ENCODE measurements at places on chromosomes 7 and 10. TPM values are rescaled to one million over a fixed set of nuclear protein-coding genes. Genes with fewer than 3 reads are reported as not detected.

- DNase-seq: no peak
Measured at GRCh38 chr7:138716889-138717288, 15.7 kb upstream of the SVOPL start.

DNA sequence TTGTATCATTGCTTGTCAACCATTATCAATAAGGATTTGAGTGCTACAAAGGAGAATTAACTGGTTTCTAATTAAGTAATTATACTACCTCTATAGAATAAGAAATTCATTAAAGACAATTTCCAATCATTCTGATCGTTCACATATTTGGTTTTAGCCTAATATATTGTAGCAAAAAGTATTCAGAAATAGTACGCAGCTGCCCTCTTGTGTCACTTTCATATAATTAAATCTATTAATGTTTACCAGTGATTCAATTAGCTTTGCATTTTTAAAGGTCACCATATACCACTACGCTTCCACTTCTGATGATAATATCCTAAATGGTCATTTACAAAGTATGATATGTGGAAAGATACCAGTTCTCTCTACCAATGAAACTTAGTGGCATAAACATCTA, 128.3 kb downstream of the NEBL start:
- DNase-seq: no peak

DNA sequence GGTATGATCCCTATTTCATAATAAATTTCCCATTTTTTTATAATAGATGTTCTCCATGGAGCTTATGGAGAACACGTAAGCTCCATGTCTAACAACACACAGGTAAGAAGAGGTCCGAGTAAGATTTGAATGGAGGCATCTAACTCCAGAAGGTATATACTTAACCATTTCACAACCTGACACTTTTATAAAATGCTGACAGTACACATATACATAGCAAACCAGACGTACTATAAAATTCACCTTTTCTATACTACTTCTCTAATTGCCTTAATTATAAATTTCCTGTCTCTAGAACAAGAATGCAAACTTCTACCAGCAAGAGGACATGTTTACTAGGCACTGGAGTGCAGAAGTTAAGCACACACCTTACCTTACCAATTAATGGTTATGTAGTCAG, 151.3 kb downstream of the DGKI start:
- no peak for DNase-seq

DNA sequence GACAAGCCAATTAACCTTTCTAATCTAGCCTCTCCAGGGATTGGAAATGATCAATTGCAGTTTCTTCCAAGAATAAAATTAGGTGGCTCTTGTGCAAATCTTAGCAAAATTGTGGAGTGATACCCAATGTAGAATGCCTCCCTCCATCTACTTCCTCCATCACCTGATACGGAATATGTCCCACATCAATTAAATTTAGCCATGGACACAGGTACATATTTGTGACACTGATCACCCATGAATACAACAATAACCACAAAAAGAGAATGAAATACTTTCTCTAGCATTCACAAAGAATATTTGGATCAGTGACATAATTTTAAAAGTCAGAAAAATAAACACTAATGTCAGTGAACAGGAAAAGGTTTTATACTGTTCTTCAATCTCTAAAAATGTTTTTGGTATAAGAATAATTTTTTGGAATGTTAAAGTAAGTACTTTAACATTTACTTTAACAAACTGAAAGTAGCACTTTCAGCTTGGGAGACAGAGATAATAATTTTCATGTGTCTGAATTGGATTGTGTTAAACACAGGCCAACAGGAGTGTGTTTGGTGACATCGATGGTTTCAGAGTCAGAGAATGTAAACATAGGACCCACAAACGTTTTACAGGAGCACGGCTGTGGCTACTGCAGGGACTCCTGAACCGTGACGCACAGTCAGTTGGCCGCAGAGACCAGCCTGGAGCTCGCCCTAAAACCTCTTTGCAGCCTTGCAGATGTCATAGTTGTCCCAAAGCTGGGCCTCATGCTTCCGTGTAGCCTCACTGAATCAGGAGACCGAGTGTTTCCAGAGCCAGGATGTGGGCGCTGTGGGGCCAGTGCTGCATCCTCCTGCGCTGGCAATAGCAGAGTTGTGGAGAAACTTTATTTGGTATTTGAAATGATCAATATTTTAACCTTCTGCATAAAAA, 7.2 kb downstream of the RBM20 start:
- DNase-seq: no peak

GRCh38 chr7:156889089-156889488, 3.9 kb downstream of the LMBR1 start:
- no peak for DNase-seq

GRCh38 chr10:14671386-14671831, 103.3 kb downstream of the FAM107B start:
- DNase-seq: no peak

DNA sequence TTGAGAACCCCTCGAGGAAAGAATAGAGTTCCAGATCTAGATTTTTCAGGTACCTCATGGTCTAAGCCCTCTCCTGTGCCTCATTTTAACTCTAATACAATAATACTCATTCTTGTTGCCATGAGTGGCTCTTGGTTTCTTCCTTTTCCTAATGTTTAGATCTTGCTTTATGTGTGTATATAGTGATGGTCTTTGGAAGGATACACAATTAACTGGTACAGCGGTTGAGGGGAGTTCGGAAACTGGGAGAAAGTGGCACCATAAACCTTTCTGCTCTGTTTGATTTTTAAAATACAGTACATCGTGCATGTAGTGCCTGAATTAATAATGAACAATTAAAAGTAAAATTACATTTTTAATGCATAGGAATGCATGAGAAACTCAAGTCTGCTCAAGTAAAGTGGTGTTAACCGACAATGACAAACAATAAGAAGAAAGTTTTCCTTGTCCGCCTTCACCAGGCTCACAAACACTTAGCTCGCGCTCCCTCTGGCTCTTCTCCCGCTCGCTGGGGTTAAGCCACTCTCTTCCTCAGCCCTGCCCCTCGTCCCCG, 386 bp upstream of the EIF4EBP2 start:
- no peak for DNase-seq

DNA sequence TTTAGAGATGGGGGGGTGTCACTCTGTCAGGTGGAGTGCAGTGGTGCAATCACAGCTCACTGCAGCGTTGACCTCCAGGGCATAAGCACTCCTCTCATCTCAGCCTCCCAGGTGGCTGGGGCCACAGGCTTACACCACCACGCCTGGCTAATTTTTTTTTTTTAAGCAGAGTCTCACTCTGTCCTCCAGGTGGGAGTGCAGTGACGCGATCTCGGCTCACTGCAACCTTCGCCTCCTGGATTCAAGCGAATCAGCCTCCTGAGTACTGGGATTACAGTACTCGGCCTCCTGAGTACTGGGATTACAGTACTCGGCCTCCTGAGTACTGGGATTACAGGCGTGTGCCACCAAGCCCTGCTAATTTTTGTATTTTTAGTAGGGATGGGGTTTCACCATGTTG, 23.6 kb upstream of the PPIA start:
- no peak for DNase-seq

- DNase-seq: no peak
Measured at GRCh38 chr7:138000081-138000701, 1.7 kb downstream of the CREB3L2 start.

DNA sequence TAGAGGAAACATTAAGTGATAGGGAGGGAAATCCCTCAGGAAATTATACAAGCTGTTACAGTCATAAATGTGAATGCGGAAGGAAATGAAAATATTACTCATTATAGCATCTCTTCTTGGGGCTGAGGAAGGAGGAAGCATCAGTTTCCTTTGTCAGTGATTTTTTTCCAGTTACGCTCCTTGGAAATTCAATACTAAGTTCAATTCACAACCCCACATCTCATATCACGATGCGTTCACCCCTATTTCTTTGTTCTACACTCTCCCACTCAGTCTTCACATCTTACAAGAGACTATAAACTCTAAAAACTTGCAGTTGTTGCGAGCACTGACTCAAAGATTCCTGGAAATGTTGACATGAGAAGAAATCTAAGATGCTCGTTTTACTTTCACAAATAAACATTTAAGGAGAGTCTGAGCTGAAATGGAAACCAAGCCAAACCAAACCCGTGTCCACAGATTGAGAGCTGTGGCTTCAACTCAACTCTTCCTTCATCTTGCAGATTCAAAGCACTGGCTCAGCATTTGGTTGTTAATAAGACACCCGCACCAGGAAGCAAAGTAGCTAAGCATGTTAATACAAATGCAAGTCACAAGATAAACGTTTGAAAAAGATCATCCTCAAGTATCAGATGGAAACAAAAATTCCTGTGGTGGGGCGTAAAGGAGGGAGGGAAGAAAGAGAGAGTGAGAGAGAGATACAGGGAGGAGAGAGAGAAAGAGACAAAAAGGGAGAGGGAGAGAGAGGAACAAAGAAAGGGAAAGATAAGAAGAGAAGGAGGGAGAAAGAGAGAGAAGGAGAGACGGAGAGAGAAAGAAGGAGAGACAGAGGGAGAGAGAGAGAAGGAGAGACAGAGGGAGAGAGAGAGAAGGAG, 150.0 kb upstream of the RSU1 start:
- DNase-seq: no peak

- DNase-seq: no peak
Measured at GRCh38 chr7:113122744-113123143, 4.4 kb upstream of the SMIM30 start.

- no peak for DNase-seq
Measured at GRCh38 chr10:105597312-105597711, 956.2 kb downstream of the SORCS3 start.

DNA sequence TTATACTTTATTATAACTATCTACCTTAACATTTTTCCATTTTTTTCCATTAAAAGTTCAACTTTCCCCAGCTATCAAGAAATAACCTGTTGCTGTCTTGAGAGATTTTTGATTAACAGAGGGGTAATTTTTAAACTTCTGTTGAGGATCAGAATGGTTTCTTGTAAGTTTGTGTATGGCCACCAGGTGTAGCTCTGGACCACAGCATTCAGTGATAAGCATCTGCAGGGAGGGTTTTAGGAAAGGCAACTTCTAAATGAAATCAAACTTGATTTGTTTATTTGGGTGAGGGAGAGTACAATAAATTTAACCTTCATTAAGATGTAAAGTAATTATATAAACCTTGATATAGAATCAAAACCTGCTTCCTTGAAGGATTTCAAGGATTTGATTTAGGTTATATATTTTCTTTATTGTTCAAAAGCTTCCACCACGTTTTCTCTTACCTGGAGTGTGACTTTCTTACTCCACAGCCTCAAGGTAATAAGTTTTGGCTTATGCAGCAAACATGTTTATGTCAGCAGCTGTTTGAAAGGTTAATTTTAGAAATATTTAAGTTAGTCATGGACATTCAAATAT, 153.3 kb downstream of the STK31 start:
- no peak for DNase-seq

DNA sequence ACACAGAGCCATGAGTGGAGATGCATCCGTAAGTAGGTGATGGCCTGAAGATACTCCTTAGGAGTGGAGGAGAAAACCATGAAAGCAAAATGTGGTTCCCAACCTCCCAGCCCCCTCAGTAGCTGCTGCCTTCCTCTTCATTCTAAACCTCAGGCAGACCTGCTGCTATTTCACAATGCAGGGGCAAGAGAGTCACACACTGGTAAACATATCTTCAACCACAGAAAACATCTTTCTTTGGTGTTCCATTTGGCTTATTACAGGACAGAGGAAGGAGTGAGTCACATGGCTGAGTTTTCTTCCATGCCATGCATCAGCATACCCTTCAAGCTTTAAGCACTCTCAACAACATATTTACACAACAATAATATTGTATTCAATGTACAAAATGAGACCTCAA, 342.1 kb downstream of the BMPER start:
- no peak for DNase-seq

GRCh38 chr7:96287559-96287958, 34.3 kb downstream of the SLC25A13 start:
- DNase-seq: no peak

GRCh38 chr7:29588900-29589696, 25.5 kb downstream of the PRR15 start:
- no peak for DNase-seq

DNA sequence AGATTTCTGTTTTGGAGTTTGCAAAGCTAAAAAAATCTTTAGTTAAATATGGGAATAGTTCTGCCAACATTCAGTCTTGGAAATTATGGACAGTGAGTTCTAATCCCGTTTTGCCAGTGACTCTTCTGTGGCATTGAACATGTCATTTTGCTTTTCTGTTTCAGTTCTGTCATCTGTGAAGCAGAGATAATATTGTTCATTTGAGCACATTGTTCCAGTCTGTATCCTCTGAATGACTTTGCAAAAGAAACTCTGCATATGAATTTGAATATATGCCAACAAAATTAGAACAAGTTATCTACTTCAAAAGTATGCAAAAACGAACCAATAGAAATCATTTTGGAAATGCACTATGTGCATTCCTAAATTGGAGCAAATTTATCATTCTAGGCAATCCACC, 746.0 kb upstream of the POT1 start:
- no peak for DNase-seq

DNA sequence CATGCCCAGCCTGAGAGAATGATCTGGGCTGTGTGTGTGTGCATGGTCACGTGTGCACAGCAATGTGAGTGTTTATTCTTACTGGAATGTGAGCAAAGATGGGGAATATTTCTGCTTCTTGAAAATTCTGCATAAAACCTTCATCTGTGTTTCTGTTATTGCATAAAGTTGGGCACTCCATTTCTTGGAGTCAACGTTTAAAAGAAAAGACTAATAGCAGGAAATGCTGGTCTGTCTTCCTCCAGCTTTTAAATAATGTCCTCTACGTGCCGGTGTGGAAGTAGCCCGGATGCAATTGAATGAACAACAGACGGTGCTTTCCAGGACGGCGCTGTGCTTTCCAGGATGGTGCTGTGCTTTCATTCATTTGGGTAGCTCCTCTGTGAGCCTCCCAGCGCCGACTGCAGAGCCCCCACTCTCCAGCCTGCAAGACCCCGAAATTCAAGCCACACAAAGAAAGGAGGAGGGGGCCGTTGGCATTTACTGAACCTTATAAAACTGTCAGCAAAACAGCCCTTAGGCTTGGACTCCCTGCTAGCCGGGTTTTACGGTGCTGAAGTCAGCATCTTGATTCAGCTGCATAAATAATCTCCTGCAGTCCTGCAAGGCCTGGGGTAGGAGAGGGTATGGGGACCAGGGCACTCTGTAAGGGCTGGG, 158.2 kb upstream of the PRKCQ start:
- DNase-seq: no peak

DNA sequence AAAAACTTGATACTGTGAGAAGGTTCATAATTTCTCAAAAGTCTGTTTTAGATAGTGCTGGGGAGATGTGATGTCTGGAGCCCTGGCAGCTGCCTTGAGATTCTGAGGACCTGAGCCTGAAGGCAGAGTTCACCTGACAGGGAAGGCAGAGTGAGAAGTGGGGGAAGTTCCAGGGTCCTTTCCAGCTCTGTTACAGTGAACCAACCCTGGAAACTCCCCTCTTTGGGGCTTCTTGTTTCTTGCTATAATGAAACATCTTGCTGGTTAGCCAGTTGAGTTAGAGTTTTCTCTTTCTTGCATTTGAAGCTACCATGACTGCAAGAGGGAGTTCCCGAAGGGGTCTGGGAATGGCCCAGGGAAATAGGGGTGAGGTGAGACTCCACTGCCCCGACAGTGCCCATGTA, 158.9 kb upstream of the TNRC18 start:
- DNase-seq: no peak

CHCHD3 gene
- 53.1 TPM for total RNA-seq

CPA5 gene
- total RNA-seq: not detected

LRIT1 gene
- total RNA-seq: not detected

RADIL gene
- total RNA-seq: 8.5 TPM

GRID2IP gene
- total RNA-seq: 0.88 TPM

BTBD16 gene
- total RNA-seq: 0.29 TPM

CUBN gene
- total RNA-seq: 1.6 TPM

GPR26 gene
- not detected for total RNA-seq

LRRD1 gene
- total RNA-seq: 0.33 TPM

Measured in breast epithelium (tissue), 4 donors.